ENCODE measurements at places on chromosomes 3 and 15.

DNA sequence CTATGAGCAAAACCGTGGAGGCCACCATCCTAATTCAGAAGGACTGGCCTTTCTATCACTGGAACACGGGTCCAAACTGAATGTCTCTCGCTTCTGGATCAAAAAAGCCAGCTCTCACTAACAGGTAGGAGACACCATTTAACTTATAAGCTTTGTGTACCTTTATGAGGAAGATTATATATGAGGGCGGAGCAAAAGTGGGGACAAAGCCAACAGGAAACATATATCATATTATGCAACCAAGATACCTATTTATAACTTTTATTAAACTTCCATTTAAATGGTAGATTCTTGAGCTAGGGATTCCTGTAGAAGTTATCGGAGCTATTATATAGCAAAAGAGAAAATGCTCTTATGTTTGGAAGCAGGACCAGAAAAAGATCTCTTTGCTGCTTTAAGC lies 78.4 kb downstream of the IGF2BP2 start:
- DNase-seq = no peak

DNA sequence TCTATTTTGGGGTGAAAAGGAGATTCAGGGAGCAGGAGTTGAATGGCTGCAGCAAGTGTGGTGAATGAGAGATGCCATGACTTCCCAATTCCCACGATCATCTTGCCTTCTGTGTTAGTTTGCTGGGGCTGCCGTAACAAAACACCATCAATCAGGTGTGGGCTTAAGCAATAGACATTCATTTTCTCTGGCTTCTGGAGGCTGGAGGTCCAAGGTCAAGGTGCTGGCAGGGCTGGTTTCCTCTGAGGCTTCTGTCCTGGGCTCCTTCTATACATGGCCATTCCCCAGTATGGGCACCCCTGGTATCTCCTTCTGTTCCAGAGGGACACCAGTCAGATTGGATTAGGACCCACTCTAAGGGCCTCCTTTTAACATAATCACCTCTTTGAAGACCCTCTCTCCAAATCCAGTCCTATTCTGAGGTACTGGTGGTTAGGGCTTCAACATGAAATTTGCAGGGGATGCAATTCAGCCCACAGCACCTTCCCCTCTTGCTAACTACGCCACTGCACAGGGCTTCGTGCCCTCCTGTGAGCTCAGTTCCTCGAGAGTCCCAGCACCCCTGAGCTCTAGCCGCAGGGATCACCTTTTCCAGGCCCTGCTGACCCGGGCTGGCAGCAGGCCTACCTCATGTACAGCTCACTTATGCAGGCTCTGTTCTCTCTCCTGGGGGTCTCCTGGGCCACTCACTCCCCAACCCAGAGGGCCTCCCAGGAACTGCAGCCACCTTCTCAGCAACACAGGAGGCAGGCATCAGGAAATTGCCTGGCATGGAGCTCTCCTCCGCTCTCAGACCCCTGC lies 37.3 kb upstream of the SLC6A11 start:
- no peak for DNase-seq

DNA sequence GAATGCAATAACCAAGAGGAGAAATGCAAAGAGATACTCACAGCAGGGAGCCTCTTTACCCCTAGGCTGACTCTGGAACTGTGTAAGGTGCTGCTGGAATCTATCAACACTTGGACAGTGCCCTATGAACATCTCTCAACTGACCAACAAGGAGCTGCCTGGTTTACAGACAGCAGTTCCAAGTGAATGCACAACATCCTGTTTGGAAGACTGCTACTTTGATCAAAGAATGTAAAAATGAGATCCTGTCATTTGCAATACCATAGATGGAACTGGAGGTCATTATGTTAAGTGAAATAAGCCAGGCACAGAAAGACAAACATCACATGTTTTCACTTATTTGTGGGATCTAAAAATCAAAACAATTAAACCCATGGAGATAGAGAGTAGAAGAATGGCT lies 136.3 kb downstream of the IMPG2 start:
- DNase-seq = peak; percentile 67

- peak; percentile 91 for DNase-seq
Observed at GRCh38 chr15:32802286-32802936, 84.6 kb downstream of the GREM1 start.

GRCh38 chr3:167885277-167885676 lies 149.8 kb downstream of the SERPINI1 start:
- no peak for DNase-seq

DNA sequence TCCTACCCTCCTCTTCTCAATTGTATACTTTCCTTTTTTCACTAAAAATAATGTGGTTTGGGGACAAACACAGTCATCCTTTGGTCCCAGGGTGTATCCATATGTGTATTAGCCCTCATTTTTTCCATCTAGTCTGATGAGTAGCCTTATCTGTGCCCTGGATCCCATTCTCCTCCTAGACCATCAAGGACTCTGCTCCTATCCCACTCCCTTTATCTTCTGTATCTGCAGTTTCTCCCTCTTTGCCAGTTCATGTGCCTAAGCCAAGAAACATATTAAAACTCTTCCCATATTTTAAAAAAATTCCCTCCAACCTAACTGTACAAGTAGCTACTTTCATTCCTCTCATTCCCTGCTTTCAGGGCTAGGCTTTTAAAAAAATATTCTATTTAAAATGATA lies 25.2 kb downstream of the CCDC14 start:
- no peak for DNase-seq

- no peak for DNase-seq
Observed at GRCh38 chr15:97383516-97383915, 577.0 kb upstream of the ARRDC4 start.

GRCh38 chr3:101938262-101938847 lies 89.0 kb downstream of the NFKBIZ start:
- no peak for DNase-seq

- DNase-seq = no peak
Observed at GRCh38 chr3:123081718-123082369, 15.0 kb downstream of the PDIA5 start.

DNA sequence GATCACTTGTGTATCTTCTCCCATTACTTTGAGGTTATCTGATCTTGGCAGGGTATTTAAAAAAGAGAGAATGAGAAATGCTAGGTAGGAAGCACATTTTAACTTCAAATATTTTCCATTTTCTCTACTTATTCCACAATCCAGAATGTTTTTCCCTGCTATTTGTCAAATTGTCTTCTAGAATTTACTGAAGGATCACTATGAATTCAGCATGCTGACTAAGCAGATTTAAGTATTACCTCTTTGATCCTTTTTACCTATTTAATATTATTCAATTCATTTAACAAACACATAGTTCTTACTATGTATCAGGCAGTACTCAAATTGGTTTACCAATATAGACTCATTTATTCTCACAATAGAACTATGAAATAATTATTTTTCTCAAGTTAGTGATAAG lies 463.4 kb upstream of the ARL6 start:
- DNase-seq = no peak

GRCh38 chr3:163766112-163766511 lies 1312.2 kb downstream of the SI start:
- no peak for DNase-seq

DNA sequence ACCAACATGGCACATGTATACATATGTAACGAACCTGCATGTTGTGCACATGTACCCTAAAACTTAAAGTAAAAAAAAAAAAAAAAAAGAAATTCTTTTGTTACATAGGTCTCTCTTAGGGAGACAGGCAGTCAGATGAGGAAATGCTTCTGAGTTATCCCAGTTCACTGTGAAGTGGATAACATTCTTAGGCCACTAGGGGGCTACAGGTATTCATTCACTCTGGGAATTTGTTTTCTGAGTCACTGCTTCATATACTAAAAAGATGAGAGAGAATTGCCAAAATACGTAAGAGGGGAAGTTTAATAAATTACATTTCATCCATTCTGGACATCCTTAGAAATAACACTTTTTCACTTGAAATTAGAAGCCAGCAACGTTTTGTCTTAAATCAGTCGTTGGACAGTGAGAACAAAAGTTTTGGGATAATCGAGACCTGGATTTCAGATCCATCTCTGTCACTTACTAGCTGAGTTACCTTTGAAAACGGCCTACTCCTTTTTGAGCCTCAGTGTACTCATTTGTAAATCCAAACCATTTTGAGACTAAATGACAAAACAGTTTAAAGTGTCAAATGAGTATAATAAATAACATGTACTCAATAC lies 738.4 kb upstream of the ALCAM start:
- DNase-seq = peak; percentile 63

DNA sequence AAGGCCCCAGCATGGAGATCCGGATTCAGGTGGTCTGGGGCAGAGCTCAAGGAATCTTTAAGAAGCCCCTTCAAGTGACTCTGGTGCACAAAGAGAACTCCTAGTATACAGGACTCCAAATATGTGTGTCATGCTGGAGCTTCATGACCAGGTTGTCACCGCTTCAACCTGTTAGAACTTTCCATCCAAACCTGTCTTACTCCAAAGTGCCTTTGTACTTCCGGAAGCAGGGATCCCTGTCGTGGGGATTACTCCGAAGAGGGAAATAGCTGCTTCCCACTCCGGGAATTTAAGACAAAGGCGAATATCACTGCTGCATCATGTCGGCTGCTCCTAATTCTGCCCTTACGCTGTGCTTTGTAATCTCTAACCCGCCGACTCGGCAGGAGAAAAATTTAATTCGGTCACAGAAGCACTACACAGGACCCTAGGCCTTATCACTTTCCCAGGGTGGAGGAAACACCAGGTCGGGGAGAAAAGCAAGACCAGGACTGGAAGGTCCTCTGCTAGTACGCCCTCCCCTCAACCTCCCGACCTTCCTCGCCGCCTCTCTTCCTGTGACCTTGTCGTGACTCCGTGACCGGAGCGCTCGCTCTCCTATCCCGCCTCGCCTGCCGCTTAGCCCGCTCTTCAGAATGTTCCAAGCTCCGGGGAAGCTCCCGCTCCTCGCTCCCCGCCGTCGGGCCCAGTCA lies 730 bp downstream of the HIGD1A start:
- DNase-seq = no peak

DNA sequence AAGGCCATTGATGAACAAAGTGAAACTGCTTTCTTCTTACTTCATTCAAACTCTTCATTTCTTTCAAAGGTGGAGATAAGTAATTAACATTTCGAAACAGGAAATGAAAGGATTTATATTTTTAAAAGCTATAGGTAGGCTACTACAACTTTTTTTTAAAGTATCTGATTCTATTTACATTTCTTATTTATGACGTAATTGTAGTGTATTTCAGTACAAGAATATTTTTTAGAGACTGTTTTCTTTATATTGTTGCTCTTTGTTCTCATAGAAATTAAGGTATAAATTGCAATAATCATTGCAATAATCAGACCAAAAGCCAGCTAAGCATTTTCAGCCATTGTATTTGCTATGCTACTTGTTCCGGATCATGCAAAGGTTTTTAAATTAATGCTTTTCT lies 13.7 kb downstream of the ZFAND6 start:
- DNase-seq = no peak

DNA sequence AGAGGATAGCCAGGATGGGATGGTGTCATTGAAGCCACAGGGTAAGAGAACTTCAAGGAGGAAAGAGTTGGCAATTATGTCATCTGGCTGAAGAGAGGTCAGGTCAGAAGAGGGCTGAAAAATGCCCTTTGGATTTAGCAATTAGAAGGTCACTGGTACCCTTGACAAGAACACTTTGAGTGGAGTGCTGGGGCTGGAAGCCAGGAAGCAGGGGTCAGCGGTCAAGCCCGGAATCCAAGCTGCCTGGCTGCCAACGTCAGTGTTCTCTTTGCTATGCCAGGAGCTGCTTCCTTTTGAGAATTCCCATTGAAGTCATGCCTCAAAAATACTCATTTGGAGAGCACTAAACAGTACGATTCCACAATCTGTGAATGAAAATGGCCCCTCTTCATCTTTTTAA lies 386.5 kb downstream of the SHQ1 start:
- DNase-seq = no peak

Measured in AG10803 (cell line).